Motor neuron (in vitro differentiated cells): ENCODE measurements at places on chromosomes 13 and 19. TPM values are rescaled to one million over a fixed set of nuclear protein-coding genes. Genes with fewer than 3 reads are reported as not detected.

KIR3DL1 gene
- total RNA-seq, result 0.66 TPM in 1 of 2 replicates, not detected in the other

EPSTI1 gene
- total RNA-seq, result 0.16 and 0.18 TPM in 2 replicates

NCLN gene
- 48.9 and 49.1 TPM in 2 replicates for total RNA-seq

DIRAS1 gene
- 14.5 and 17.5 TPM in 2 replicates for total RNA-seq

HIPK4 gene
- total RNA-seq, result 0.16 and 0.19 TPM in 2 replicates

LAIR1 gene
- total RNA-seq, result 3.4 TPM in 1 of 2 replicates, not detected in the other

FGF14 gene
- 4.7 and 5.3 TPM in 2 replicates for total RNA-seq

SYCN gene
- not detected in 2 replicates for total RNA-seq

EBI3 gene
- not detected in 2 replicates for total RNA-seq

ERICH6B gene
- total RNA-seq, result 0.82 and 0.92 TPM in 2 replicates

GRCh38 chr19:2064395-2064787, 13.3 kb upstream of the MKNK2 start:
- ATAC-seq, result no peak

DNA sequence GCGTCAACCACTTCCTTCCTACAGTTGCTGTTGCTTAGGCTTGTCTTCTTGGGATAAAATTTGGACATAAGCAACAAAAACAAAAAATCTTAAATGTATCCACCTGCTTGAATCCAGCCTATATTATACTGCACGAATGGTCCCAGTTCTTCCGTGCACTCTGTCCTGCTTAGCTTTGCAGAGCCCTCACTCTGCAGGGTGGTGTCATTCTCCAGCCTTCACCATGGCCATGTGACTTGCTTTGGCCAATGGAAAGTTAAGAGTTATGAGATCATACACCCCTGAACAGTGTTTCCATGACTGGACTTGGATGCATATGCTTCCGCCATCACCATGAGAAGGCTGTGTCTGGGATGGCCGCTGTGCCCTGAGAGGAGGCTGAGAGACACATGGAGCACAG, 27.4 kb upstream of the SACS start:
- no peak for ATAC-seq

- ATAC-seq, result no peak
Observed at GRCh38 chr13:114004420-114005205, 30.7 kb upstream of the C13orf46 start.

- no peak for ATAC-seq
Observed at GRCh38 chr13:26041444-26041843, 10.4 kb downstream of the SHISA2 start.

DNA sequence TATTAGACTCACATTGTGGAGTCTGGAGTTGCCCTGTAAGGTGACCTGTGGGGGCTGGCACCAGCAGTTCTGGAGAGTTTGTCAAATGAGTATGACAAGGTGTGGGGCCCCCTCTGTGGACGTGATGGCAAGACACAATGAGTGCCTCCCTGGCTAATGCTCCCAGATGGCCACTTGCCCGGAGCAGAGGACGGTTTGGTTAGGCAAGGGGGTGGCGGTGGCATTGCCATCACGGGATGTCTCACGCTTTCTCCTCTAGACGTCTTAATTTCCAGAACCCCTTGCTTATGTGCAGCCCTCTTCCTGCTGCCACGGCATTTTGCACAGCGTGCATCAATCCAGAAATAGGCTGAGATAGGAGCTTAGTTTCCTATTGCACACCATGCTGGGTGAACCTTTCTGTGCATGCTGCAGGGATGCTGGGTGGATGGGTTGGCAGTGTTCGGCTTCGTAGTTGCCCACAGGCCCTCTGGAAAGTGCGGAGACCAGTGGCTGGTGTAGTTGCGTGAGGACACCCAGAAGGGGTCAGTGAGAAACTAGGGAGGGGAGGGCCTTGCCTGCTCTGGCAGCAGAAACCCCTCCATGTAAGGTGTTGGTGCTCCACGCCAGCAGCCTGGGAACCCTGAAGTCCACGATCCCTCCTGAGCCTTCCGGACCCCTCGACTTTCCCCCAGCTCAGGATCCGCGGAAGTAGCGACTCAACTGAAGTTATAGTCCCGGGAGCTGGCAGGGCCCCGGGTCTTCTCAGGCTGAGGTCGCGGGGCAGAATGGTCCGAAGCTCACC, 18.1 kb upstream of the LRP3 start:
- peak; percentile 14 for ATAC-seq

GRCh38 chr19:11151181-11151580, 4.4 kb downstream of the SPC24 start:
- no peak for ATAC-seq

DNA sequence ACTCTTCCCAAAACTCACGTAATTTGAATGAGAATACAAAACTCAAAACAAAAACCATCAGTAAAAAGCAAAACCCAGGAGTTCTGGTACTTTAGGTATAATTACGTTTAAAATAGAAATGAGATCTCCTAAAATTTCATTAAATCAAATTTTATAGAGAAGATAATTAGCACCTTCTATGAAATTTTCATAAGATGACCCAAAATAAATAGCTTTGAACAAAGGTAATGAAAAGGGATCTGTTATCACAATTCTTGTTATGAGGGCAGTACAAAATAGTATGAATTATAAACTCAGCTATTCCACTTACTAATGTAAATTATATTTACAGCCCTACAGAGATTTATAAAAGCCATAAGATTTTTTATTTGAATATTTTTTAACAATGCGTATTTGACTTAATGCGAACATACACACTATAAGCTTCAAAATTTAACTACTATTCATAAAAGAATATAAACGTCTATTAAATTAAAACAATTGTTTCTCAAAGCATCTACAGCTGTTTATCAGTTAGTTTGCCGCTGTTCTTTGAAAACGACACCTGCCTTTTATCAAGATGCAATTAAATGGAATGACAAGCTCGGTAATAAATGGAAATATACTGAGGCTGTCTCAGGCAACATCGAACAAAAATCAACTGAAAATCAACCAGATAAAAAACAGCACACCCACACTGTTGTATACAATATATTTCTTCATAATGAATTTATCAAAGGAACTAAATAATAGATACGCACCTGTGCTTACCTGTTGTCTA, 63.8 kb downstream of the KCNRG start:
- ATAC-seq, result no peak

GRCh38 chr19:20167651-20168122, 673 bp downstream of the ZNF486 start:
- ATAC-seq, result no peak

- ATAC-seq, result peak; percentile 93
Observed at GRCh38 chr19:6066661-6067646, 43.3 kb downstream of the RFX2 start.

DNA sequence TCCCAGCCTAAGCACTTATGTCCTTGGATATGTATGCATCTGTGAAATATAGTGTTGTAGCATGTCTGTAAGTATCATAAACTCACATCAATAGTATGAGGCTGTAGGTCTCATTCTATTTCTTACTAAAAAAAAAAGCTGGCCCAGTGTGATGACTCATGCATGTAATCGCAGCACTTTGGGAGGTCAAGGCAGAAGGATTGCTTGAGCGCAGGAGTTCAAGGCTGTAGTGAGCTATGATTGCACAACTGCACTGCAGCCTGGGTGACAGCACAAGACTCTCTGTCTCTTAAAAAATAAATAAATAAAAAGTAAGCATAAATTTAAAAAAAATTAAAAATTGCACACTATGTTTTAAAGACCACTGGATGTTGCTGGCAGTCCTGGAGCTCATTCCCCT, 79.1 kb upstream of the SPATA13 start:
- ATAC-seq, result no peak

- no peak for ATAC-seq
Observed at GRCh38 chr13:34990399-34991214, 48.5 kb downstream of the NBEA start.

DNA sequence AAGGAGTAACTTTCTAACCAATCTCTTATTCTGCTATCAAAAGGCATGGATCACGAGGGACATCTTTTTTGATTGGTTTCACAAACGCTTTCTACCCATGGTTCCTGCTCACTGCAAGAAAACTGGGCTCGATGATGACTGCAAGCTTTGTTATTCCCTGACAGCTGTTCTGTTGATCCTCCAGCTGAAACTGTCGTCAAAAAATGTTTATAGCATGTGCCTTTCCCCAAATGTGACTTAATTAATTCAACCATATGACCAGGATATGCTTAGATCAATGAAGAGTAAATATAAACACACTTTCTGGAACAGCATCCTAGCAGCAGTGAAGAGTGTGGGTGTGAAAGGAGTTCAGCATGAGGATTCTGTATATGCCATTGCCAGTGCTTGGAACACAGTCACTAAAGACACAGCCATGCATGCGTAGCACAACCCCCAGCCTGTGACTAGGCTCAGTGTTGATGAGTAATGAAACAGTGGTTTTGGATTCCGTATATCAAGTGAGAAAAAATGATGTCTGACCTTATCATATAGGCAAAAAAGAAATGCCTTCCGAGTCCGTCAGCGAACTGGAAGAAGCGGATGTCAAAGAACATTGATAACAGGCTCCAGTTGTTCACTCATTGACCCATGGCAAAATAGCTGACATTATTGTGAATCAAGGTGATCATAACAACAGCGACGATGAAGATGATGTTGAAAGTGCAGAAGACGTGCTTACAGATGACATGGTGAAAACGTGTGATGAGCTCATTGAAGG, 347.4 kb downstream of the FGF9 start:
- ATAC-seq, result no peak

- no peak for ATAC-seq
Observed at GRCh38 chr19:46524308-46524707, 28.6 kb upstream of the PNMA8B start.

DNA sequence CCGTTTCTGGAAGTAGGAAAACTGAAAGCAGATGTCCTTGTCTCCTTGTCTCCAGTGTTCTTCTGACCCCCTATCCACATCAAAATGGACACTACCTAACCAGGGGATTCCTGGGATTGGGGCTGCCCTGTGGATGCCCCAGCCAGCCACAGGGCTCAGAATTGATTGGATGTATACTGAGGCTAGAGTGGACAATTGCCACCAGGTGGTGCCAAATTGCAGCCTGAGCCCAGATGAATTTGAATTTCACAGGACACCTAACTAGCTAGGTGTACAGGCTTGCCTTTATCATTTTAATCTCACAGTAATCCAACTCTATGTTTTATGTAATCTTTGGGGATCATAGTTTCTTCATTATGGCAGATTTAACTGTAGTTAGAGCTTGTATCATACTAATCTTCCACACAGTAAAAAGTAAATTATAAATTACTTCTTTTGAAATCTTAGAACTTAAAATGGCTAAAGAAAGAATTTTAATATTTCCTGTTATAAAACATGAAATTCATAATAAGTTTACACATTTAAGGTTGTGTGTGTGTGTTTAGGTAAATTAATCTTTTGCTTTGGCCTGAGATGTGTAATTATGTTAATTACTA, 58.0 kb downstream of the PIBF1 start:
- ATAC-seq, result peak; percentile 84

DNA sequence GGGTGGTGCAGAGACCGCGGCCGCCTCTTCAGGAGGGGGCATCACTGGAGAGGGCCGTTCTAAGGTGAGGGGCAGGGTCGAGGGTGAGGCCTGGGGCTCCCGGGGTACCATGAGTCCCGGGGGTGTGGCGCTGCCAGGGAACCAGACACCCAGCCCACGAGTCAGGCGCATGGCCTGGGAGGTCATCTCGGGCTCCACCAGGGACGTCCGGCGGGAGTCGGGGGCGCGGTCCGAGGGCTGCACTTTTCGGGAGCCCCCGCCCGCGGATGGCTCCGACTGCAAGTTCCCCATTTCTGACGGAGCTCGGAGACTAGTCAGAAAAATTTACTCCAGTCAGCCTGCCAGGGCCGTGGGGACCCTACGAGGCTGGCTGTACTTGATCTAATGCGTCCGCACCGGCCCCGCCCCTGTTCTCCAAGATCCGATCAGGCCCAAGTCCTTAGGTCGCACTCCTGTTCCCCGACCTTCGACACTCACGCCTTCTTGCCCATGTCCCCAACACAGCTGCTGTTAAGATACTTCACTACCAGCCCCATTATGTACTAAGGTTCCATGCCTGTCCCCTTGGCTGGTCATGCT, 774 bp downstream of the GGN start:
- ATAC-seq, result no peak

- ATAC-seq, result no peak
Observed at GRCh38 chr13:50699874-50700663, 143.4 kb downstream of the DLEU7 start.

- ATAC-seq, result peak; percentile 28
Observed at GRCh38 chr13:27920677-27921420, 1.0 kb downstream of the PDX1 start.

GRCh38 chr13:41307884-41308640, 3.0 kb upstream of the NAA16 start:
- ATAC-seq, result no peak

DNA sequence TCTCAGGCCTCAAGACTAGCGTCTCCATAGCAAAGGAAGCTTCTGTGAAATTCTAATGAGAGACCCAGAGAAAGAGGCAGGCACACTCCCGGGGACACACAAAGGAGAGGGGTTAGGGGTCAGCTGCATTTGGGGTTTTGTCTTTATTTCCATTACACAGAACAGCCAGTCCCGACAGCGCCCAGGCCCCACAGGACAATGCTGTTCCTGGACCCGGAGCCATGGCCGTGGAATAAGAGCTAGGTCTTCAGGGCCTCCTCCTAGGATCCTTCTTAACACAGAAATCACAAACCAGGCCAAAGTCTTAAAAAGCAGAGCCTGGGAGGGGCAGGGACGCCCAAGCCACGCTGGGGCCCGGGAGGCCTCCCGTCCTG, 22.8 kb downstream of the KCTD15 start:
- peak; percentile 5 for ATAC-seq

GRCh38 chr13:47213047-47213446, 316.2 kb upstream of the HTR2A start:
- ATAC-seq, result no peak

- no peak for ATAC-seq
Observed at GRCh38 chr19:45403781-45404556, 900 bp downstream of the PPP1R13L start.

DNA sequence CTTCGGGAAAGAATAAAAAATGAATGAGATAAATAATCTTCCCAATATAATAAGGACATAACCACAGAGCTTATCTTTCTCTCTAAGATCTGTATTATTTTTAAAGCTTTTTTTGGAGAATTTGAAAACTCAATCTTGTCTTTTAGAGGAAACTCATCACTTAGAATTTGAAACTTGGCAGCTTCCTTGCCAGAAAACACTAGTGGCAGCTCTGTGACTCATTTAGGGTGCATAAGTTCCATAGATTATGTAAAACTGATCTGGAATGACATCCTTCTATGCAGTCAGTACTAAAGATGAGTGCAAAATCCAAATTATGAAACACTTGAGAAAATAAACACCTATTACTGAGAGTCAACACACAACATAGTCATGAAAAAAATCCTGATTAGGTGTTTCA, 848.0 kb downstream of the DACH1 start:
- no peak for ATAC-seq

DNA sequence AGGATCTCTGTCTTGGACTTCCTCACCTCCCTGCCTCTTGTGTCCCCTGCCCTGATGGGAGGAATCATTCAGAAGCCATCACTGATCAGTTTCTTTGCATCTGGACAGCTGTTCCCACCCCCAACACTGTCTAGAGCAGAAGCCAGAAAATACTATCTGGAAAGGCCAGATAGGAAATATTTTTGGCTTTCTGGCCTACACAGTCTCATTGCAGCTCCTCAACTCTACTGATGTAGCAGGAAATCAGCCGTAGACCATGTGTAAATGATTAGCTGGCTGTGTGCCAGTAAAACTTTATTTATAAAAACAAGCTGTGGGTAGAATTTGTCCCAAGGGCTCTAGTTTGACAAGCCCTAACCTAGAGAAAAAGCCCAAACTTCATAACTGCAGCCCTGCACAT, 5.6 kb downstream of the SIGLEC7 start:
- ATAC-seq, result no peak

GRCh38 chr19:49746206-49746958, 16.7 kb downstream of the TSKS start:
- ATAC-seq, result peak; percentile 74

GRCh38 chr19:19711306-19711933, 21.5 kb downstream of the ZNF14 start:
- no peak for ATAC-seq

- no peak for ATAC-seq
Observed at GRCh38 chr19:40221858-40222619, 3.9 kb upstream of the TTC9B start.
